ENCODE measurements at places on chromosomes 11 and 22.

DNA sequence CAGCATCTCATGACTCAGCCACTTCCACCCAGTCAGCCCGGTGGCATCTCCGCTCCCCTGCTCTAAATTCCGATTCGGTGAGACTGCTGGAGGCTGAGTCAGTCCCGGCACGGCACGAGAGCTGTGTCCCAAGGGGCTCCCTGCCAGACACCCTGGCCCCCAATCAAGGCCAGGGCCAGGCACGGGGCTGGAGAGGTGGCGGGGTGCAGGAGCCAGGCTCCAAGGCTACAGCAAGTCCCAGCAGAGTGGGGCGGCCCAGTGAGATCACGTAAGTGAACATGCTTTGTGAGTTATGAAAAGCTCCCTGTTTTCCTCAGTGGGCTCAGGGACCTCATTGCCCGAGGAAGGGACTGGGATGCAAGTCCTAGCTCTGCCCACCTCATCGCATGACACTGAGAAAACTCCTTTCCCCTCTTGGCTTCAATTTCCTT lies 3.0 kb downstream of the C11orf68 start:
- DNase-seq = peak; percentile 78

GRCh38 chr11:95283650-95284049 lies 52.6 kb upstream of the SESN3 start:
- DNase-seq = no peak

DNA sequence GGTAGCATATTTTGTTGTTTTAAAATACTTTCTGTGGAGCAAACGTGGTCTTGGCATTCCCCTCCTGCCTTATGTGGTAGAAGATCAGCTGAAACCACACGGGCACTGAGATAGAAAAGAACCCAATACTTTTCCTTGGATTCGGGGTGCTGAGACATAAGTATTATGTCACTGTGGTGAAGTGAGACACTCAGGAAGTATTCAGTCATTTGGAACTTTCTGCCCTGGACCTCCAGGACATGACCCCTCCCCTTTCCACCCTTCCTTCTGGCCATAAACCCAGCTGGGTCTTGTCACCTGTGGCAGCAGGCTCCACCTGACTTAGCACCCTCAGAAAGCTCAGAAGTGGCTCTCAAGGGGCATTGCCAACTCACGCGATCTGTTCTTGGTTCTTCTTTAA lies 123.4 kb downstream of the SWAP70 start:
- no peak for DNase-seq

DNA sequence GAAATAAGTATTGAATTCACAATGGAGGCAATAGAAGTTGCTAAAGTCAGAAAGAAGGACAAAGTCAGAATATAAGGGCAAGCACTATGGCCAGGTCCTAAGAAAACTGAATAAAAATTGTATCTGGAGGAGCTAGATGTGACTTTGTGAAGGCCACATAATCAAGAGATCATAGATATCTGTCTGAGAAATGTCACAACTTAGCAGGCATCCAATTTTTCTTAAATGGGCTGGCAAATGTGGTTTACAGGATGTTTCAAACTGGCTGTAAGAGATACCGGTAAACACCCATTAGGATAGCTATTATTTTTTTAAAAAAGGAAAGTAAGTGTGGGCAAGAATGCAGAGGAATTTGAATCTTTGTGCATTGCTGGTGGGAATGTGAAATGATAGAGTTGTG lies 303.1 kb upstream of the CHORDC1 start:
- no peak for DNase-seq

GRCh38 chr22:29700206-29700899 lies 19.4 kb upstream of the CABP7 start:
- no peak for DNase-seq

GRCh38 chr11:75678620-75679259 lies 9.9 kb upstream of the MAP6 start:
- no peak for DNase-seq

DNA sequence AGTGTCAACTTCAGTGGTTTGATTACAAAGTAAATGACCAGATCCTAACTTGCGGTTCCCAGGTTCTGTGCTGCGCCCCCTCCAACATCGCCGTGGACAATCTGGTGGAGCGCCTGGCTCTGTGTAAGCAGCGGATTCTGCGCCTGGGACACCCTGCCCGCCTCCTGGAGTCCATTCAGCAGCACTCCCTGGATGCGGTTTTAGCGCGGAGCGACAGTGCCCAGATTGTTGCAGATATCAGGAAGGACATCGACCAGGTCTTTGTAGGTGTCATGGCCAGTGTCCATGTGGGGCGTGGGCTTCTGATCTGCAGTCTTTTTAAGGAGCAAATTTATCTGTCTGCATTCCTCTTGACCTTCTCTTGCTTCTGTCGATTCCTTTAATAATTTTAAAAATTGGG lies 11.1 kb downstream of the IGHMBP2 start:
- DNase-seq = no peak

- no peak for DNase-seq
Observed at GRCh38 chr22:42067671-42068251, 2.9 kb downstream of the NAGA start.

- DNase-seq = no peak
Observed at GRCh38 chr22:48832592-48832991, 995.1 kb downstream of the BRD1 start.

DNA sequence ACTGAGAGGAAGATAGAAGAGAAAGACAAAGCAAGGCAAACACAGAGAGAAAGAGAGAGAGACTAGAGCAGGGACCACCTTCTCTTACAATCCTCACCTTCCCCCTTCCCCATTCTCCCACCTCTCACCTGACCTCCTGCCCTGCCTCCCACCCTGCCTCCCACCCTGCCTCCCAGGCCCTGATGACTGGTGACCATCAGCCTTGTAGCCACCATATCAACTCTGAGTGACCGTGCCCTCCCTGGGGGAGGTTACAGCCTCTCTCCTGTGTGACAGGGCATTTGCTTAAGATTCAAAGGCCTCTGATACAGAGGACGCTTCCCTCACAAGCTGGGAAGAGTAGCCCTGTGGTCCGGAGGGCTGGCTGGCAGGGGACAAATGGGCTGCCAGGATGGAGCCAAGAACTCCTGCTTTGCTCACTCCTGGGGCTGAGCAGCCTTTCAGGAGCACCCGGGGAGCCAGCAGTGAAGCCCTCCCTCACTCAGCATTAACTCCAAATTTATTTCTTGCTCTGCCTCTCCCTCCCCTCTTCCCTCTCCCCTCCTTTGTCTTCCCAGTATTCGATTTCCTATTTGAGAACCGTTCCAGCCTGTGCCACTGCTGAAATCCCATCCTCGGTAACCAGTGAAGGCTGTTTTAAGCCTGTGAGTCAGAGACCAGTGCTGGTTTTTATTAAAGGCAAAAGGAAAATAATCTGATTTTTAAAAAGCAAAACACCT lies 125.2 kb upstream of the SYT13 start:
- no peak for DNase-seq

GRCh38 chr11:93481696-93482095 lies 61.5 kb downstream of the SMCO4 start:
- no peak for DNase-seq

DNA sequence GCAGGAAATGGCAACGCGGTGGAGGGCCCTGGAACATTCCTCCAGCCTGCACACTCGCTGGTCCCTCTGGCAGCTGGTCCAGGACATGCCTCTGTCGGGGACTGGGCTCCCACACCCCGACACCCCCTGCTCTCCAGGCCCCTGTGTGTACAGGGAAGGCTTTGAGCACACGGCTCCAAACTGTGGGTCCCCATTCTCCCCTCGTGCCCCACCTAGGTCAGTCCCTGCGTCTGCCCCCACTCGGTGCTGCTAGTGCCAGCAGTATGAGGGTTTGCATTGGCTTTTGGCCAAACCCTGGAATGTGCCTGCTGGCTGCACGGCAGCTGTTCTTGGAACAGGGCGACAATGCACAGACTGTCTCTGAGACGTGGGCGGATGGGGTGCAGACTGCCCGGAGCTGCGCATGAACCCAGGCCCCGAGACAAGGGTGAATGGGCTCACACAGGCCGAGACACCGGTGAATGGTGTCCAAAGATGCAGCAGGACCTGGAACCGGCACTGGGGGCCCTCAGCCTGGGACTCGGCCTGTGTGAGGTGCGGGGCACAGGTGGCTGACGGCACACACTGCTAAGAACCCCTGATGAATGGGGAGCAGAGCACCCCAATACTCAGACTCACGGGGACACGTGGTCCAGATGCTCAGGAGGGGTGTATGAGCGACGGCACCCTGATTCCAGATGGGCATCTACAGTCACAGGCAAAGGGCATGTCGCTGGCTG lies 7.5 kb upstream of the SYT8 start:
- no peak for DNase-seq

DNA sequence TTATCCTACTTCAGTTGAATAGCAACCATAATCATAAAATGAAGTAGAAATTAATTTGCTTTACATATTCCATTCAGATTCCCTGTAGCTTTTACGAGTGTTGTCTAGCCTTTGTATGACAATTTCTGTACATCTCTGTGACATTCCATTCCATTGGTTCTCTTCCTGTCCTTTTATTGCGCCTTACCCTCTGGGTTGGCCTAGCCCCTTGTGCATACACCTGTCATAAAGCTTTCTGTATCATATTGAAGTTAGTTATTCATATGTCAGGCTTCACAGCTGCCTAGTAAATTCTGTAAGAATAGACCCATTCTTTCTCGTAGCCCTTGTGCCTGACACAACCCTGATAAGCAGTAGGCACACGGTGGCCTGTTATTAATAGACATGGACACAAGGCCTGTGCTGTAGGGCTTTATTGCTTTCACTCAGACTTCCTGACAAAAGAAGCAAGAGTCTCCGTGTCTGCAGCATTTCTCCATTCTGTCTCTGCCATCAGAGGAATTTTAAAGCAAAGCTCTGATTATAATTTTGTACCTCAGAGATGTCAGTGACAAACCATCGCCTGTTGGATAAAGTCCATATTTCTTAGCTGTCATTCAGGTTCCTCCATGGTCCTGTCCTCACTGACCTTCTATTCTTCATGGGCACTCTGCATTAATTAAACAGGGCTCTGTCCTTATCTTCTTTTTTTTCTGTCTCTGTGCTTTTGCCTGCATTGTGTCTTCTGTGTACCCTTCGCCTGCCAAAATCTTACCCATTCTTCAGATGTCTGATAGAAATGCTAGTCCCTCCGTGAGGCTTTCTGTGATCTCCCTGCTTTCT lies 49.4 kb downstream of the BID start:
- no peak for DNase-seq

- DNase-seq = peak; percentile 6
Observed at GRCh38 chr11:126194121-126194543, 17.3 kb downstream of the RPUSD4 start.

DNA sequence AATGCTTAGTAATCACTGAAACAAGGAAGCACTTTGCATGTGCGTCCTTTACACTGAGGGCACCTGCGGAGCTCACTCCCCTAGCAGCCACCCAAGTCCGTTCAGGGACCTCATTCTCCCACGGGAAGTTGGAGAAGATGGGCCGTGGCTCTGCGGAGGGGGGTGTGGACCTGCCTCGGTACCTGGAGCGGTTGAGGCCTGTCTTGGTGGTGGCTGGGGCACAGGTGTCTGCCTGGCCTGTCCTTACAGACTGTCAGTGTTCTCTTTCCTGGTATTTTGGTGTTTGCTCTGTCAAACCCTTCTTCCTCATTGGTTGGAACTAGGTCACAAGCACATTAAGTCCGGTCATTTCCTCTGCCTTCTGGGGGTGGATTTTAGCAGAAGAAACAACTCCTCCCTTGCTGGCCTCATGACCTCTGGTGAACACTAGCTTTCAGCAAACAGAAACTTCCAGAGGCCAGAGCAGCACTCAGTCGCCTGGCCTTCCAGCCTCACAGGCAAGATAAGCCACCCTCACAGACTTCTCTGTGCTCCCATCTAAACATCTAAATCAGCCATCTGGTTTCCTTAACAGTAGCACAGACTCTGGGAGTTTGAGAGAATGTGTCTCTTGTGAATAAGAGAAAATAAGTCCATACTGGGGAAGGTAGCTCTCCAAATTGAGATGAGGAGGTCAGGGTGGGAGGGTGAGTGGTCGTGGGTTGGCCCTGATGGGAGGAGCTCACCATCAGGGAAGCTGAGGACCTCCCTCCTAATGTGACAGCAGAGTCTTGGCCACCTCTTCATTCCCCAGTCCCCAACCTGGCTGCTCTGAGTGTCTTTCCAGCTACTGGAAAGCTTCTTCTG lies 8.6 kb downstream of the SNAP29 start:
- no peak for DNase-seq

- DNase-seq = no peak
Observed at GRCh38 chr11:37184326-37184725, 586.3 kb upstream of the RAG2 start.

DNA sequence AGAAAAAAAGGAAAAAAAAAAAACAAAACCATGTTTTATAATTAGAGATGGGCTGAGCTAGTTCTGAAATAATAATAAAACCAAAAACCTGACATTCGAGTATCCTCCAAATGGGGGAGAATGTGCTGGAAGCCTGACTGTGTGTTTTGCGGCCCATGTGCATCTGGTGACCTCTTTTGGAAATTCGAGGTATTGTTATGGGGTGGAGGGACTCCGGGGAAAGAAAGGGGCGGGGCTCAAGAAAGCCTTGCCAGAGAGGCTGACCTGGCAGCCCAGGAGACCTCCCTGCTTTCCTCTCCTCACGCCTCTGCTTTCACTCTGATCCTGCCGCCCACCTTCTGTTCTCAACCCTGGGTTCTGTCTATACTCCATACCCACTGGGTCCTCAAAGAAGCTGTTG lies 72.9 kb downstream of the CTTN start:
- no peak for DNase-seq

DNA sequence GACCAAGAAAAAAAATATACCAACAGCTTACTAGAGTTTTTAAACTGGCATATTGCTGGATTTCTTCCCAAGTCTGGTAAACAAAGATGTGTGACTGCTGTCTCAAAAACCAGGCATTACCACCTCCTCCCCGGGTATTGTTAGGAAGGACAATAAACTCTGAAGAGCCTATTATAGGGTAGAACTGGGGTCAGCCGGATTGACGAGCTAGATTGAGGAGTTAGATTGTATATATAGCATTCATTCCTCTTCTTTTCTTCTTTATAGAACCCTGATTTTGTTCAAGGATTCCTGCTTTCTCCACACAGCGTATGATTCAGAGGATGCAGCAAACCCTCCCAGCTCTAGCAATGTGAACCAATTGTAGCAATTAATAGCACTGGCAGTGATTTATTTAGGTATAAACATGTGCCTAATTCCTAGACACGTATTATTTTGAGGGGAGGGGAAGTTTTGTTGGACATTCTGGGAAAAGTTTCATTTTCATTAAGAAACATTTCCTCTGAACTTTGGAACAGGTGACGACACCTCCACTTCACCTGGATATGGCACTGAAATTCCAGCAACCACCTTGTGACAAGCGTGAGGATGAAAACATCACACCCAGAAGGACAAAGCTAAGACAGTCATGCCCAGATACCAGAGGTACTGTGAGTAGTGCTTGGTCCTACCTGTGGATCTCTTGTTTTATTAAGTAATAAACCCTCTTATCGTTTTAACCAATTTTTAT lies 679.4 kb upstream of the KIRREL3 start:
- no peak for DNase-seq

DNA sequence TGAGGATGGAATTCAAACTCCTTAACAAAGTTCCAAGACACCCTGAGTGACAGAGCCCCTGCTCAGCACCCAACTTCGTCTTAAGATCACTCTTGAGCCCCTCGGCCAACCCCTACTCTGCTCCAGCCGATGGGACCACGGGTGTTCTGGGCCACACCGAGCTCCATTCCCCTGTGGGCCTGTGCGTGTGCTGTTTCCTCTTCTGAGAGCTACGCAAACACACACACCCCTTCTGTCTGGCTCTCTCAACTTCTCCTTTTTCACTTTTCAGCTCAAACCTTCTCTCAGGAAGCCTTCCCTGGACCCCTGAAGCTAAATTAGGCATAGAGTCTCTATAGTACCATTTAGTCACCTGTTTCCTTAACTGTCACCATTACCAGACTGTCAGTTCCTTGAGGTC lies 37.5 kb upstream of the NNMT start:
- no peak for DNase-seq

All from hypothalamus (tissue), 51 donors.